Activated T-cell treated with anti-CD3 and anti-CD28 coated beads for 48 hours (primary cell): ENCODE measurements at places on chromosomes 2 and 18.

- DNase-seq: no peak
Measured at GRCh38 chr2:239046822-239047221, 198.9 kb downstream of the TWIST2 start.

- no peak for DNase-seq
Measured at GRCh38 chr2:1373830-1374229, 39.4 kb upstream of the TPO start.

DNA sequence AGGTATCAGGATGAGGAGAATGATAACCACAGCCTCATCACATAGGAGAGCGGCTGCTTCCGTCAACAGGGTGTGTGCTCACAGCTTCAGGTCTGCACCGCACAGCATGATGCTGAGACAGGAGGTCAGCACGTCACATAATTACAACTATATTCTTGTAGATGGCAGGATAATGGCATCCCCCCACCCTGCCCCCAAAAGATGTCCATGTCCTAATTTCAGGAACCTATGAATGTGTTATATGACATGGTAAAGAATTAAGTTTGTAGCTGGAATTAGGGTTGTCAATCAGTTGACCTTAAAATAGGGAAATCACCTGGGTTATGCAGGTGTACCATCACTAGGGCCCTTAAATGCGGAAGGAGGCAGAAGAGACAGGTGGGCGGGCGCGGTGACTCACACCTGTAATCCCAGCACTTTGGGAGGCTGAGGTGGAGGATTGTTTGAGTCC lies 73.9 kb downstream of the ARL4C start:
- DNase-seq: no peak

DNA sequence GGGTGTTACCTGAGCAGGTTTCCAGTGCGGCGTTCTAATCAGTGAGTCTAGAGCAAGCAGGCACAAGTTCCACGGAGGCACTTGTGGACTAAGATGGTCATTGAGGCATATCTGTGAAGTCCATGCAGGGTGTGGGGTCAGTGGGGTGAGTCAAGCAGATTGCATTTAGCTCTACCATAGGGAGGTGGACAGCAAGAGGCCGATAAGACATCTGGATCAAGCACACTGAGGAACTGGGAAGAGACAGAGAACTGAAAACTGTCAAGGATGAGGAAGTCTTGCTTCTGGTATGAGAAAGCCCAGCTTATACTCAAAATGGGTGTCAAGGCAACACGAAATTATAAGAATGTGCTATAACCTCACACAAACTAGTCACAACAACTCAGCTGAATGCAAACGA lies 61.2 kb upstream of the SLC39A10 start:
- no peak for DNase-seq

- DNase-seq: no peak
Measured at GRCh38 chr18:8673256-8674209, 31.8 kb upstream of the MTCL1 start.

DNA sequence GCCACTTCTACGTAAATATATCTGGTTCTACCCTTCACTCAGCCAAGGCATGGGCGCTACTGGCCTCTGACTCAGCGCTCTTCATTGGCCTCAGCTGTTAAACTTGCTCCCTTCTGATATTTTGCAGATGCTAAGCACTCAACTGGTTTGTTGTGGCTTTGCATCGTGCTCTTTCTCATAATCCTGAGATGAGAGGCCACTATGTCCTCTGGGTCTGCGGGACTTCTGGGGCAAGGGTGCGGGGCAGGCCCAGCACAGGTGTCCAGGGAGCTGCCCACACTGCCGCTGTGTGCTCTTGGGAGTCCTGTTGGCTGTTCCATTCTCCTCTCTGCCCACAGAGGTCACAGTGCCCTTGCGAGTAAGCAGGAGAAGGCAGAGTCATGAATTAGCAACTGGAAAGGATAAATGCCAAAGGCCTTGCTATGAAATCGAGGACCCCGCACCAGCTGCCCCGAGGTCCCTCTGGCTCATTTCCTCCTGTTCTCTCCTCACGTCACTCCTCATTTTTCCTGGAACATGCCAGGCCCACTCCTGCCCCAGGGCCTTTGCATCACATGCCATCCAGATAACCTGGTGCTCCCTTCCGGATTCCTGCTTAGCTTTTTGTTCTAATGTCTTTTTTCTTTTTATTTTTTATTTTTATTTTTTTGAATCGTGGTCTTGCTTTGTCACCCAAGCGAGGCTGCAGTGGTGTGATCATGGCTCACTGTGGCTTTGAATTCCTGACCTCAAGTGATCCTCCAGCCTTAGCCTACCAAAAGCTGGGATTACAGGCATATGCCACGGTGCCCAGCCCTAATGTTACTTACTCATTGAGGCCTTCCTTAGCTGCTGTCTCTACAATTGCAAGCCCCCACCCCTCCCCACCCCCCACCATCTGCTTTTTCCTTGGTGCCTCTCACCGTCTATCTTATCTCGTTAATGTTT lies 34.9 kb upstream of the MAT2A start:
- DNase-seq: no peak

DNA sequence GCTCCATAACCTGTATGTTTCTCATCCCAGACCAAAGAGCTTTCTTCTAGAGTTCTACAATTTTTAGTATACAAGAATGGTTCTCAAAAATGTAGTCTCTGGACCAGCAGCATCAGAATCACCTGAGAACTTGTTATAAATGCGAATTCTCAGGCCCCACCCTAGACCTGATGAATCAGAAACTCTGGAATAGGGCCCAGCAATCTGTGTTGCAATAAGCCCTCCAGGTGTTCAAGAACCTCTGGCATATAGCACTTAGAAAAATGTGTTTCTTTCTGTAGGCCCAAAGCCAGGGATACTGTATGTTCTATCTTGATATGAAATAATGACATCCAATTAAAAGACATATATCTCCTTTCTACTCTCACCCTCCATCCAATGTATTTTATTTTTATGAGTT lies 10.4 kb downstream of the PAIP2B start:
- no peak for DNase-seq

GRCh38 chr2:181140414-181140813 lies 160.0 kb downstream of the UBE2E3 start:
- DNase-seq: no peak

DNA sequence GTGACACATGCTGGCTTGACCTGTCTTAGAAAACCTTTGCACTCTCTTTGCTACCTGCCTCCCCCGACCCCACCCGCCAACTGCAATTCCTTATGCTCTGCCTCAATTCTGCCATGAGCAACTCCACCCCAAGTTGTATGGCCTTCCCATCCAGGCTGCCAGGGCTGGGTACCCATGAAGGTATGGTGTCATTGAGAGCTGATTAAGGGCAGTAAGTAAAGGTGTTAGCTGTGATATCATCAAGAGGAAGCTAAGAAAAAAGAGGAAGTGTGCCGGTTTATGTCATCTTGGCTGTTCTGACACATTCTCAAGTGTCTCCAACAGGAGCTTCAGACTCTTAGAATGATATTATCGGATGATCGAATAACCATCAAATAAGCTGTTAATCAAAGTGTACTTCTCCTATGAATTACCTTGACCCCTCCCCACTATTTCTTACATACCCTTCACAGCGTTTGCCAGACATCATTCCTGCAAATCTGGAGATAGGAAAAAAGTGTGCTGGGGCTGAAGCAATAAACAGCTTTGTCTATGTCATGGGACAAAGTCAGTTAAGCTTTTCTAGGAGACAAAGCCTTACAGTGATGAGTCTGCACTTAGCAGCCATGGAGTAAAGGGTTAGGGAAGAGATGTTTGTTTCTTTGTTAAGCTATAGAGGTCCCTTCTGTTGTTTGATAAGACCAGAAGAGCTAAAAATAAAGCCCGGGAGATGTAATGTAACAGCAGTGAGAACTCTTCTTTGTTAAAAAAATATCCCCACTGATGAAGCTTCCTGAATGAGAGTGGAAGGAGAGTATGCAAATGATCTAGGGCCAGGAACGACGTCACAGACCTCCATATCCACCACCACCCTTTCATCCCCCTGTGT lies 40.4 kb upstream of the SMAD2 start:
- no peak for DNase-seq
